Head of caudate nucleus (tissue), 42 donors: ENCODE measurements at places on chromosomes 11 and 22.

DNA sequence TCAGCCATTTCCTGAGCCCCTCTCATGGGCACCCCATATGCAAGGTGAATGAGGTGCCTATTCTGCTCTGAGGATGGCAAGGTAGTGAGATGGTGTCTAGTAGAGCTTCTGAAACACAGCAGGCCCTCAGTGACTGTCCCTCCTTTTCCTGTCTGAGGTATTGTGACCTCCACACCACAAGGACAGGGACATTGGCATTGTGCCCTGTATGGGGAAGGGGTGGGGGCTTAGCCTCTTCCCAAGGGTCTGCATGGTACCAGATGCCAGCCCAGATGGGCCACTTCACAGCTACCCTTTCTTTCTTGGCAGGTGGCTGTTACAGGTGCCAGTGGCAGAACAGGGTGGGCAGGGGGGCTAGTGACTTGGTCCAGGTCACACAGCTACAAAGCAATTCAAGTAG, 78.8 kb downstream of the CABIN1 start:
- no peak for DNase-seq

- no peak for DNase-seq
These were observed 976.2 kb downstream of the NTM start for GRCh38 chr11:132346558-132347148.

DNA sequence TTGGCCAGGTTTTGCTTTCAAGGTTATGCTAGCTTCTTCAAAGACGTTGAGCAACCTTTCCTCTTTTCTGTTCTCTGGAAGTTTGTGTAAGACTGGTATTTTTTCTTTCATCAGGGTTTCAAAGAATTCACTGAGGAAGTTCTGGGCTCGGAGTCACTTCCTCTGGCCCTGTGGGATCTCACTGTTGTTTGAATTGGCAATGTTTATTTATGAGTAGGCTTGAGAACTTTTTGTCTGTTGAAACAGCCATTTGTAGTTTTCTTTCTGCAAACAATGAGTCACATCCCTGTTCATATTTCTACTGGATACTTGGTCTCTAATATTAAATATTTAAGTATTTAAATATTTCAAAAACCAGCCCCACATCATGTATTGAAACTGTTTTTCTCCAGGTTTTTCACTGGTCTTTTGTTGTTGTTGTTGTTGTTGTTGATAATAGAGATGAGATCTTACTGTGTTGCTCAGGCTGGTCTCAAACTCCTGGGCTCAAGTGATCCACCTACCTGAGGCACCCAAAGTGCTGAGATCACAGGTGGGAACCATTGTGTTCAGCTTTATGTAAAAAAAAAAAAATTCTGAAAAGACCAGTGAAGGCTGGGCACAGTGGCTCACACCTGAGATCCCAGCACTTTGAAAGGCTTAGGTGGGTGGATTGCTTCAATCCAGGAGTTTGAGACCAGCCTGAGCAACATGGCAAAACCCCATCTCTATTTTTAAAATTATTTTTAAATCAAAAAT, 26.9 kb downstream of the SUSD2 start:
- no peak for DNase-seq

- no peak for DNase-seq
These were observed 688.7 kb downstream of the ETS1 start for GRCh38 chr11:127898422-127899365.

- peak; percentile 83 for DNase-seq
These were observed 30.3 kb upstream of the ASPHD2 start for GRCh38 chr22:26398741-26399153.

DNA sequence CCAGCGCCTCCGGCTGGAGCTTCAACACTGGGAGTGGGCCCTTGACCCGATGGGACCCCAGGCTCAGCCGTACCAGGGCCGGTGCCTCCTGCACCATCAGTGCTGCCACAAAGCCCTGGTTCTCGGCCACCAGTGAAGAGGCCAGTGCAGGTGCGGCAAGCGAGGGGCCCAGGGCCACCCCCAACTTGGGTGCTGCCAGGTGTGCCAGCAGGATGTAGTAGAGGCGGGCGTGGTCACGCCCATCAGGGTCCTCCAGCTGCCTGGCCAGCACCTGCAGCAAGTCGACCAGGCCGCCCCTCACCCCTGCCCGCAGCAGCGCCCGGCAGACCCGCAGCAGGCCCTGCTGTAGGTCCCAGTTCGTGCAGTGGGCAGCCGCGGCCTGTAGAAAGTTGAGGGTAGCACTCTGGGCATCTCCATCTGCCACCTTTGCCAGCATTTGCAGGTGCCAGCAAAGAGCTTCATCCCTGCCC, 2.3 kb downstream of the AP5B1 start:
- no peak for DNase-seq

GRCh38 chr11:106466521-106467080, 389.1 kb downstream of the AASDHPPT start:
- no peak for DNase-seq

DNA sequence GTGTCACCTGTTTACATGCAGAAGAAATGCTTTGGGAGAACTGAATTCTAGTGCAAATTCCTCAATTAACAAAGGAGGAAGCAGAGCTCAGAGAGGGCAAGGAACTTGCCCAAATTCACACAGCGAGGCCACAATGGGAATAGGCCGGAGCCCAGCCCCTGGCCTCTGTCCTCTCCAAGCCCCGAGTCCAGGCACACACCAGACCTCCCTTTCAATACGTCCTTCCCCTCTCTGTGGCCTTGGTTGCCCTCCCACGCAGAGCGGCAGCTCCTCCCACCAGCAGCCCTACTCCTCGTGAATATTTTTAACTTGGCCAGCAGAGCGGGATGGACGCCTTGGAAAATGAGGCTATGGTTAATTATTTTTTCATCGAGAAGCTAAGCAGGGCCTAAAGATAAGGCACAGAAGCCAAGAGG, 1.6 kb upstream of the CARD10 start:
- DNase-seq = no peak

GRCh38 chr11:62449451-62449851, 30.6 kb downstream of the SCGB1A1 start:
- DNase-seq = no peak

DNA sequence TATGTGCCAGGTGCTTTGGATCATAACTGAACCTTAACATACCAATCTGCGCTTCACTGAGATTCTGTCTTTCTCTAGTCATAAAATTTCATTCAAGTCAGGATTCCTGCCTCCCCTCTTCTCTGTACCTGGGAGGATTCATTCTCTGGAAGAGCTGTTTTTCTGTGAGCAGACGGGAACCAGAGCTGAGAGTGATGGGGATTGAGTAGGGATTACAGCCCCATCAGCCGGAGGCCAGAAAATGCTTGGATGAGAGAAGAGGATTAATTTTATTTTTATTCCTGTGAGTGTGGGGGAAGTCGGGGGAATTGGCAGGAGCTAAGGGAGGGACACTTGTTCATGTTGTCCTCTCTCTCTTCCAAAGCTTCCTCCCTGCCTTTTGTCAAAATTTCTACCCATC, 4.7 kb downstream of the STX3 start:
- no peak for DNase-seq

- DNase-seq = no peak
These were observed 609.7 kb downstream of the TBC1D22A start for GRCh38 chr22:47372111-47372581.

GRCh38 chr22:46744581-46744980, 6.5 kb upstream of the CERK start:
- DNase-seq = no peak

- no peak for DNase-seq
These were observed 11.8 kb upstream of the KCNJ11 start for GRCh38 chr11:17400048-17400775.

GRCh38 chr11:93128574-93128973, 69.2 kb downstream of the SLC36A4 start:
- no peak for DNase-seq

GRCh38 chr11:86670181-86670580, 2.2 kb downstream of the ME3 start:
- DNase-seq = no peak

DNA sequence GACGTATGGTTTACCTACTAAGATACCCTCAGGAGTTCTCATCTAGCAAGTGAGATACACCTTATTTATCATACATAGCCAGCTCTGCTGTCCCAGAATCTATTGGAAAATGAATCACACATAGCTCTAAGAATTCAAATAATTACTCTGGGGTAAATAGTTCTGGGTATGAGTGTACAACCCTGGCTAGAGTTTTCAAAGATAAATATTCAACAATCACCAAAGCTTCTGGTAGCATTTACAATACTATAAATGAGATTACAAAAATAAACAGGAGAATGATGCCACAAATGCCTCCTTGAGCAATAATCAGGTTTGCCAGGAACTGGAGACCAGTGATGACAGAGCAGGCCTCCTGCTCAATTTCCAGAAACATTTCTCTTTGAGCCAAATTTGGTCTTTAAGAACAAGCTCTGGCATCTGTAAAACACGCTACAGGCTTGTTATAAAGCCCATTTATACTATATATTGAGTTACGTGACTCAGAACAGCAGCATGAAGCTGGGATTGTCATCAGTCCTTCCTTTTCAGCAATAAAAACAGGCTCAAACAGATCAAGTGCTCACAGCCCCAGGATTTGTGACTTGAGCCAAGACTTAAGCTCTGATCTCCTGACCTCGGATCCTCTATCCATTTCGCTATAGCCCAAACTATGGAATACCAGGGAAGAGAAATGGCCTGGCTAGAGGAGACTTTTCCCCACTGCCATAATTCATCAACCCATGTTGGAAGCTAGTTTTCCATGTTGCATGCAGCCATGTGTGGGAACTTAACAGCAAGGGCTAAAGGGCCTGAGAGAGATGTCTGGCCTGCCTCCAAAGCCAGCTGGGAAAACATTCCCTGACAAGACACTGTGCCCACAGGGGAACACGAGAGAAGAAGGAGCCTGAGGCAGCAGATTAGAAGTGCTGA, 19.7 kb downstream of the RAB30 start:
- DNase-seq = no peak

GRCh38 chr11:33248416-33248971, 8.7 kb upstream of the HIPK3 start:
- no peak for DNase-seq

DNA sequence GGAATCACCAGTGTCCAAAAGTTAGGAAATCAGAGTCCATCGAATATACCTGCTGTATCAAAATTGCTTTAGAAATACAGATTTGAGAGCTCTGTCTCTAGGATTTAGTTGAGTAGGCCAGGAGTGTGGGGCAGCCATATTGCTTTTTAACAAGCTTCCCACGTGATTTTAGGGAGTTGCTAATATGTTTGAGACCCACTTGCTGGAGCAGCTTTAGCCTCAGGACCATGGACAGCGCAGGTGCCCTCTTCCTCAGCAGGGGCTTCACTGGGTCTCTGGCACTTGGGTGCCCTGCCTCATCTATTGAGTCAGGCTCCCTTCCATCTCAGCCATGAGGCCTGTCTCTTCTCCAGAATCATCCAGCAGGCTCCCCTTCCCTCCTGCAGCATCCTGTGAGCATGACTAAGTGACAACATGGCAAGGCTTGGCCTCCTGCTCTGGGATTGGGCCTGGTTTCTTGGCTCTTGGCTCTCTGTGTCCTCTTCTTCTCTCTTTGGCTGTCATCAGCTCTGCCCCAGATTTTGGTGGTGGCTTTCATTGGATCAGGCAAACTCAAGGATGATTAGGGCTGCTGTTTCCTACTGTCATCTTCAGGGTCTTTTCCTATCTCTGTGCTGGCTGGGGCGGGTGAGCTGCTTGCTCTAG, 70.0 kb downstream of the SGSM1 start:
- no peak for DNase-seq

DNA sequence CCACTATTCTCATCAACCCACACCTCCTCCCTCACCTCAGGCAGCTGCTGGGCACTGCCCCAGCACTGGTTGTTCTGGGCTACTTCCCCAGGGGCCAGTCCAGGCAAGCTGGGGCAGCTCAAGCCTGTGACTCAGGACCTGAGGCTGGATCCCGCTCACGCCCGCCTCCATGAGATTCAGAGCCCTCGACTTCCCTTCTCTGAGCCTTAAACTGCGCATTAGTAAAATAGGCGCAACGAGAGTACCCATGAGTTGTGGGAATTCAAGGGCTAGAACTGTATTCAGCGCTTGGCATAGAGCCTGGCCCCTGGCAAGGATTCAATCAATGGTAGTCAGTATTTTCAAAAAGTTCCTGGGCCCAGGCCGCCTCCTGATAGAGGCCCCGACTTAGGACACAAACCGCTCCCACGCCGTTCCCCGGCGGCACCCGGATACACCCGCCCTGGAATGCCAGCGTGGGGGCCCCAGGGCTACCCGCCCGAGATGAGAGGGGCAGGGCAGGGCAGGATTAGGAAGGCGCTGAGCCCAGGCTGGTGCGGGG, 723 bp upstream of the CD82 start:
- DNase-seq = no peak

DNA sequence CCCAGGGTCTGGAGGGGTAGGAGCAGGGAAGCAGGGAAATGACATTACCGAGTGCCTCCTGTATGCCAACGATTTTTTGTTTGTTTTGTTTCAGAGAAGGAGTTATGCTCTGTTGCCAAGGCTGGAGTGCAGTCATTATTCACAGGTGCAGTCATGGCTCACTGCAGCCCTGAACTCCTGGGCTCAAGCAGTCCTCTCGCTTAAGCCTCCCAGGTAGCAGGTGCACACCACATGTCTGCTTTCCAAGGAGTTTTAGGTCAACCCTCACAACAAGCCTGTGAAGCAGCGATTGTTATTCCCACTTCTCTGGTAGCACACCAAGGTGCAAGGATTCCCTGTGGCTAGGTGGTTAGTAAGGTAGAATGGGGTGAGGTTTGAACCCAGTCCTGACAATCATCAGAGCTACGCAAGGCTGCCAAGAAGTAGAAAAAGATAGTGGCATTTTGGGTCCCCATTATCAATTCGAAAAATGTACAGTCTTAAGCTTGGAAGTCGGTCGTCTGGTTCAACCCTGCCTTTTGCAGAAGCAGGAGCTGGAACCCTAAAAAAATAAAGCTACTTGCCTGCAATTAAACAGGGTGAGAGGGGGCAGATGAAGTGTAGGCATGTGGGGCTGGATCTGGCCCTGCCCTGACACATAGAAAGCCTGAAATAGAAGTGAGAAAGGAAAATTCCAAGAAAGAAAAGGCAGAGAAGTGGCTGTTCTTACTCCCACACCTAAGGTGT, 9.1 kb downstream of the UCP3 start:
- peak; percentile 75 for DNase-seq

- DNase-seq = no peak
These were observed 4.8 kb downstream of the FBXO3 start for GRCh38 chr11:33769542-33769941.

- DNase-seq = peak; percentile 28
These were observed 66.2 kb upstream of the ZC3H12C start for GRCh38 chr11:110026858-110027626.

GRCh38 chr11:73205661-73206343, 12.3 kb upstream of the P2RY2 start:
- no peak for DNase-seq

- no peak for DNase-seq
These were observed 9.1 kb downstream of the LRP5 start for GRCh38 chr11:68321293-68322051.

GRCh38 chr11:14669958-14670357, 26.4 kb downstream of the PDE3B start:
- no peak for DNase-seq

GRCh38 chr11:131800452-131800851, 430.0 kb downstream of the NTM start:
- no peak for DNase-seq
